ENCODE measurements at places on chromosomes 12 and 14.
A peak's percentile ranks its signal among the peaks of the same experiment; 100 is the strongest.

- DNase-seq = no peak
Observed at GRCh38 chr14:68173227-68173972, 353.8 kb downstream of the RAD51B start.

DNA sequence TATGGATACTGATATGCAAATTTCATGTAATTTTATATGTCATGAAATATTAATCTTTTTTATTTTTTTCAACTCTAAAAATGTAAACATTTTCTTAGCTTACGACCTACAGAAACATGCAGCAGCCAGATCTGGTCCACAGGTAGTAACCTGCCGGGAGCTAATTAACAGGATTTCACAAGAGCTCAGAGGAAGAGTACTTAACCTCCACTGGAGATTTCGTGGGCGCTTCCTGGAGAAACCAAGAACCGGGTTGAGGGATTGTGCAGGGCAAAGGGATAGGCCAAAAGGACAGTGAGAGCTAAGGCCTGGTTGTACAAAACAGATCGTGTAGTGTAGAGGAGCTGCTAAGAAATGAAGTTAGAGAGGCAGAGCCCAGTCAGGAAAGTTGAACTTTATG, 315.7 kb downstream of the PAWR start:
- no peak for DNase-seq

- DNase-seq = no peak
Observed at GRCh38 chr14:64212666-64213065, 81.5 kb downstream of the ESR2 start.

GRCh38 chr12:56629459-56630179, 507 bp downstream of the BAZ2A start:
- DNase-seq = peak; percentile 24

- no peak for DNase-seq
Observed at GRCh38 chr12:51378749-51379148, 12.5 kb downstream of the GALNT6 start.

GRCh38 chr12:110080410-110080809, 32.1 kb upstream of the C12orf76 start:
- DNase-seq = no peak

- no peak for DNase-seq
Observed at GRCh38 chr14:27190296-27190695, 592.5 kb upstream of the NOVA1 start.

DNA sequence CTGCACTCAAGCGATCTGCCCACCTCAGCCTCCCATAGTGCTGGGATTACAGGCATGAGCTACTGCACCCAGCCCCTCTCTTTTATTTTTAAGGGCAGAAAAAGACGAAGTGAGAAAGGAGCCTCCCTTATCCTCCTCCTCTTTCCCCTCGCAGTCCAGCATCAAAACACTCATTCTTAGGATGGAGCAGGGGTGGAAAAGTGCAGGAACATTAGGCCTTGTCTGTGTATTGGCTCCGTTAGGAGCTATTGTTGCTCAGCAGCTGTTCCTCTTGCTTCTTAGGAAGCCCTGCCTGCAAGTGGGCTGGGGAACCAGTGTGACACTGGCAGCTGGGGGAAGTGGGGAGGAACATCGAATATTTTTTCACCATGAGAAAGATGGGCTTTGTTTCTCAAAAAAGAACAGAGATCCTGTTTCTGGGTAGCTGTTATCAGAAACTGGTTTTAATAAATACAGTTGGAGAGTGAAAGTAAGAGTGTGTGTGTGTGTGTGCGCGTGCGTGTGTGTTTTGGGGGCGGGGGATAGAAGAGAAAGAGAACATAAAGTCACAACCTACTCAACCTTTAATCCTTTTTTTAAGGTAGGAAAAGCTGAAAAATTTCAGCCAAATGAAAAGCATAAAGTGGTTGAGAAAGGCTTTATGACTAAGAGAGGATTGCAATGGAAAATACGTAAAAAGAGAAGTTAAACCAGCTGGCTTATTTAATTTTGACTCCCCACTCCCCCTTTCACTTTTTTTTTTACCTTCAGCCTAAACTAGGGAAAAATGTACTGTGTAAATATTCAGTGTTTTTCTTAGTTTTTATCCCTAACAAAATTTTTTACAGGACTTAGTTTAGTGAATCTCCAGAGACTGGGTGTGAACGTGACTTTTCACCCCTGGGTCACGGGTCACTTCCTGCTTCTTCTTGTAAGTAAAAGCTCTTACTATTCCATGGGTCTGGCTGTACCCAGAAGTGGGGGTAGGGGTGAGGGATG, 197.2 kb upstream of the PLEKHG7 start:
- DNase-seq = peak; percentile 85

DNA sequence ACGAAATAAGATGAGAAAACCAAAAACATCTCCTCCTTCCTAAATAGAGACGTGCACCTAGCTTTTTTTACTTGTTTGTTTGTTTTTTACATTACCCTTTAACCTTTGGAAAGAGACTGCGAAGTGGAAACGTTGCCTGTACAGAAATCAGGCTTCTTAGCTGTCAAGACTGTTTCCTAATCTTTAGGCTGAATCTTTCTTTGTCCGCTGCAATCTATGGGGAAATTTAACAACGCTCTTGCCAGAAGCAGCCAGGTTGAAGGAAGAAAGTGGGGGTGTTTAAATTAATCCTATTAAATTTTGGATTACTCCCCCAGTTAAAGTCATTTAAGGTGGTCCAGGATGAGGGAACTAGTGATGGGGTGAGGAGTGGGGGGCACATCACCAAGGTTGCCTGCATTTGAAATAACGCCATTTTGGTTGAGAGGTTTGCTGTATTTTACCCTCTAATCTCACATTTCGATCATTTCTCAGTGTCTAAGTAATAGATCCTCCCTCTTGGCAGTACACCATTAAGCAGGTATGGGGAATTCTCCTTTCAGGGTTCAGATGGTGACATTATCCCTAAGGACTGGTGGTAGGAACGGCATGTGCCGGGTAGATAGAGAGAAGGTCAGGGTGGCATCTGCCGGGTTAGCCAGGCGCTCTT, 2.6 kb downstream of the FLRT2 start:
- DNase-seq = no peak

- DNase-seq = no peak
Observed at GRCh38 chr12:111035578-111036301, 115.4 kb upstream of the MYL2 start.

DNA sequence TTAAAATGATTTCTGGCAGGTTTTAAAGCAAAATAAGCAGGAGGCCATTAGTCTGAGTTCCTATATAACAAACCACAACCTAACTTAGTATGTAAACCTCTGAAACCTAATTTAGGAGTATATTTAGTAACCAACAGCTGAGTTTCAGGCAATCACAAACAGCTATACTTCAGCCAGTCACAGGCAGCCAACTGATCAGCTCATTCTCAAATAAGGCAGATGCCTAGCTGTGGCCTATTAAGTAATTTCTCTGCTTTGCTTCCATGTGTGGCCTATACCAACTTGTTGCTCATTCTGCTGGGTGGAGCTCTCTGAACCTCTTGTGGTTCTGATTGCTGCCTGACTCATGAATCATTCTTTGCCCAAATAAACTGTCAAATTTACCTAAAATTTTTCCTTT, 408.9 kb upstream of the FBXO33 start:
- no peak for DNase-seq
